Breast epithelium (tissue), 4 donors: ENCODE measurements at places on chromosomes 5 and 9. TPM values are rescaled to one million over a fixed set of nuclear protein-coding genes. Genes with fewer than 3 reads are reported as not detected.

DNA sequence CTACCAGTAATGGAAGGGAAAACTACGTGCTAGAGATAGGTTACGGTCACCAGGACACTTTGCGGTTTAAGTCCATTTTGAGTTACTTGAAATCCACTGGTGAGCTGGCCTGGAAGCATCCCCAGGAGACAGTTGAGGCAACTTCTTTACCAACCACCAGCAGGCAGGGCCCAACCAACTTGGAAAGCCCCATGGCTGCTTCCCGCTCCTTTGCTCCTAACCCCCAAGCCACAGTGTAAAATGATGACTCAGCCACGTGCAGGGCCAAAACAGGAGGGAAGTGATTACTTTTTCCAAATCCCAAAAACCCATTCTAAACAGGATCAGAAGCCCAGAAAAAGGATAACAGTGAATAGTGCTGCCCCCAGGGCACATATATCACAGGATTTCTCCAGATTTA lies 87.4 kb downstream of the PAX5 start:
- H3K4me3 ChIP-seq = no peak overlapping the region
- H3K27ac ChIP-seq = no peak overlapping the region
- no peak for DNase-seq
- no peaks in the 10 kb centered on the region for H3K27me3 ChIP-seq
- no peaks in the 10 kb centered on the region for H3K36me3 ChIP-seq
- no peaks in the 10 kb centered on the region for H3K4me1 ChIP-seq

GRCh38 chr9:122040561-122041242 lies 52.4 kb downstream of the TTLL11 start:
- peaks cover 7% of the 10 kb centered on the region for H3K4me1 ChIP-seq
- H3K36me3 ChIP-seq = no peaks in the 10 kb centered on the region
- H3K4me3 ChIP-seq = no peak overlapping the region

DNA sequence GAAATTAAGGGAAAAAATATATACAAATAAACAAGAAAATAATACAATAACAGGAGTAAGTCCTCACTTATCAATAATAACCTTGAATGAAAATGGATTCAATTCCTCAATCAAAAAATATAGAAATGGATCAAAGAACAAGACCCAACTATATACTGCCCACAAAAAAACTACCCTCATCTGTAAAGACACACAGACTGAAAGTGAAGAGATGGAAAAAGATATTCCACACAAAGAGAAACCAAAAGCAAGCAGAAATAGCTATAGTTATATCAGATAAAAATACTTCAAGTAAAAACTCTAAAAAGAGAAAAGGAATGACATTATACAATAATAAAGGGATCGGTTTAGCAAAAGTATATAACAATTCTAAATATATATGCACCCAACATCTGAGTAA lies 66.5 kb downstream of the KIAA0825 start:
- H3K27me3 ChIP-seq = no peaks in the 10 kb centered on the region
- no peaks in the 10 kb centered on the region for H3K36me3 ChIP-seq
- no peak for DNase-seq
- H3K27ac ChIP-seq = no peak overlapping the region

- H3K27ac ChIP-seq = no peak overlapping the region
- H3K4me1 ChIP-seq = no peaks in the 10 kb centered on the region
- DNase-seq = no peak
- H3K36me3 ChIP-seq = no peaks in the 10 kb centered on the region
- no peaks in the 10 kb centered on the region for H3K27me3 ChIP-seq
These were observed 91.9 kb upstream of the CEP78 start for GRCh38 chr9:78144008-78144381.

- H3K36me3 ChIP-seq = no peaks in the 10 kb centered on the region
- no peaks in the 10 kb centered on the region for H3K27me3 ChIP-seq
- peaks cover 2% of the 10 kb centered on the region for H3K4me1 ChIP-seq
- DNase-seq = peak; percentile 35
- no peak overlapping the region for H3K27ac ChIP-seq
- no peak overlapping the region for H3K4me3 ChIP-seq
These were observed 162.7 kb downstream of the MACROH2A1 start for GRCh38 chr5:135236228-135236907.

DNA sequence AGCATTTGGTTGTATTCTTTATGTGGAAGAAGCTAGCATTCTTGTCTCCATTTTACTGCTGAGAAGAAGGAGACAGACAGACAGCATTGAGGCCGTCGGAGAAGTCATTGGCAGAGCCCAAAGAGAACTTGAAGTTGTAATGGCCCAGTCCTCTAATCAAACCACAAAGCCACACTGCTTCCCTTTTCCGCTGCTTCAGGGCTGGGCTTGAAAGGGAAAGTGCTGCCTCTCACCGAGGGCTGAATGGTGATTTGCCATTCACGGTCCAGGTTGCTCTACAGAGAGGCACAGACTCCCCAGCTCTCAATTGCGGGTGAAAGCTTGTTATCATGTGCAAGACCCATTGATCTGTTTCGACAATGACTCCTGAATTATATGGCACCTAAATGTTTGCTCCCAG lies 25.6 kb upstream of the POU4F3 start:
- no peak for DNase-seq
- no peaks in the 10 kb centered on the region for H3K27me3 ChIP-seq
- no peak overlapping the region for H3K27ac ChIP-seq
- H3K4me3 ChIP-seq = no peak overlapping the region

DNA sequence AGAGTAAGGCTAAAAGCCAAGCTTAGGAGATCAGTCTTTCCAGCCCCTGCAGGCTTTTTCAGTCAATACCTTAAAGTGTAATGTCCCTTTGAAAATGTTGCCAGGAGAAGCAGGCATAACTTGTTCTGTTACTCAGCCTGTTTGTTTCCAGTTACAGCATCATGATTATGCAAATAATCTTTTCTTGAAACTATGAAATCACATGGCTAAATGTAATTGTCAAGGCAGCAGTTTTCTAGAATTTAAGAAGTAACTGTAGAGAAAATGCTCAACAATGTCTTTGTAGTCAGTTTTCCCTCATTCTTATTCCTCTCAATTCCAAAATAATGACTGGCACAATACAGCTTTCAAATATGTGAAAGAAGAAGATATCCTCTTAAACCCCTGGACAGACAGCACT lies 1.9 kb upstream of the GPR107 start:
- H3K4me1 ChIP-seq = peaks cover 22% of the 10 kb centered on the region
- H3K27ac ChIP-seq = peak overlapping the region; percentile 89
- H3K27me3 ChIP-seq = no peaks in the 10 kb centered on the region
- no peaks in the 10 kb centered on the region for H3K36me3 ChIP-seq
- H3K4me3 ChIP-seq = peak overlapping the region; percentile 92

- H3K4me1 ChIP-seq = no peaks in the 10 kb centered on the region
- H3K4me3 ChIP-seq = no peak overlapping the region
- no peak for DNase-seq
- no peak overlapping the region for H3K27ac ChIP-seq
- H3K27me3 ChIP-seq = no peaks in the 10 kb centered on the region
These were observed 6.9 kb downstream of the PBX3 start for GRCh38 chr9:125754096-125754495.

DNA sequence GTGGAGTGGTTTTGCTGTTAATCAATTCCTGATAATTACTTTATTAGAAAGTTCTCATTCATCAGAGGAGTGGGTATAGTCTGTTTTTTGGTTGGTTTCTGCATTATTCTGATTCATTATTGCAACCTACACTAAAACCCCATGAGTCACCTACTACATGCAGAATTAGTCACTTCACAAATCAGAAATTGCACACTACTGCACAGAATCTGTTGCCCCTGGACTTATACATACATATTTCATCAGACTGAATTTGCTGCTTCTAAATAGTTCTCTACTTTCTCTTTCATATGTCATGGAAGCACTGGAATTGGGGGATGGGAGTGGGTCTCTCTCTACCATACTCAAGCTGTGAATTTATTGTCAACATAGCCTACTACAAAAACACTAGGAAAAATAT lies 585.1 kb downstream of the DNAH5 start:
- no peaks in the 10 kb centered on the region for H3K4me1 ChIP-seq
- no peak overlapping the region for H3K27ac ChIP-seq
- H3K36me3 ChIP-seq = no peaks in the 10 kb centered on the region
- no peak for DNase-seq

Gene ALDH7A1
- total RNA-seq = 45.2 TPM

DNA sequence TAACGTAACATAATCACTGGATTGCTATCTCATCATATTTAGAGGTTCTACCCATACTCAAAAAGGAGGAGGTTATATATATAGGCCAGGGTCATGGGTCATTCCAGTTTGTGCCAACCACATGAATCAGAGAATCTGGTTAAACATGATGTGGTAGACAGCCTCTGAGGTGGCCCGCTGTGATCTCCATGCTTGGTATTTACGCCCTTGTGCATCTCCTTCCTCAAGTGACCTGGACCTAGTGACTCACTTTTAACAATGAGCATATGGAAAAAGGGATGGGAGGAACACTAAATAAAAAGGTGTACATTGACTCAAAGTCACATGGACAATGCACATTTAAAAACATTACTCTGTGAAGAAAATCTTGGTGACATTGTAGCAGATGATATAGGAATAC lies 77.7 kb upstream of the CTNND2 start:
- no peak overlapping the region for H3K27ac ChIP-seq
- H3K4me1 ChIP-seq = no peaks in the 10 kb centered on the region
- no peak for DNase-seq
- no peaks in the 10 kb centered on the region for H3K36me3 ChIP-seq
- H3K4me3 ChIP-seq = no peak overlapping the region
- H3K27me3 ChIP-seq = no peaks in the 10 kb centered on the region

GRCh38 chr5:167918184-167918812 lies 373.1 kb upstream of the WWC1 start:
- no peak overlapping the region for H3K4me3 ChIP-seq
- DNase-seq = no peak
- H3K27ac ChIP-seq = no peak overlapping the region
- H3K27me3 ChIP-seq = no peaks in the 10 kb centered on the region

DNA sequence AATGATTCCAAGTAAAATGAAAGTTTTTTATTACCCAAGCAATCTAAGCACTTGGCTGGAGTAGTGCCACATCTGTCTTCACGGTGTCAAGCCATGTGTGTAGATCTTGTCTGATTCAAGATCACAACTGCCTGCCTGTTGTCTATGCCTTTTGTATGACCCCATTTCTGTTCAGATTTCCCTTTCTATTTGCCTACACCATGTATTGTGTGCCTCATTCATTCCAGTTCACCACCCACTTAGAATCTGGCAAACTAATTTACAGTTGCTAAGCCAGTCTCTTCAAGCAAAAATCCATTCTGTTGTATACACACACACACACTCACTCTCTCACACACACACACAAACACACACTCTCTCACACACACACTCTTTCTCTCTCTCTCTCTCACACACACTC lies 33.7 kb downstream of the GLDC start:
- H3K27ac ChIP-seq = no peak overlapping the region
- H3K36me3 ChIP-seq = no peaks in the 10 kb centered on the region
- H3K4me3 ChIP-seq = no peak overlapping the region
- no peaks in the 10 kb centered on the region for H3K4me1 ChIP-seq

DNA sequence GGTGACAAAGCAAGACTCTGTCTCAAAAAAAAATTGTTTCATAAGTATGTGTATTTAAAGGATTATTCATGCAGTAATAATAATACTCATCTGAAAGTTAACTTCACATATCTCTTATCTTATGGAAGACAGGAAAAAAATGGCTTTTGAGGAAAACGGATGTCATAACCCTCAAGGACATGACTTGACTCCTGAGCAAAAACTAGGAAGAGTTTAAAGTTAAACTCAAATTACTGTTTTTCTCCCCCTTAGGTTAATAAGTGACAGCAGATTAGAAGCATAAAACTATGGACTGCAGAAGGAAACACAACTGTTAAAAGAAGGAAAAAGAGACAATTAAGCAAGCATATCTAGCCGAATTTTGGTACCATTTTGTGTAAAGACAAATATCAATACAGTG lies 16.5 kb downstream of the DHX29 start:
- H3K27ac ChIP-seq = no peak overlapping the region
- H3K4me3 ChIP-seq = no peak overlapping the region

Gene ACER2
- 17.6 TPM for total RNA-seq

GRCh38 chr9:3828495-3828894 lies 302.7 kb upstream of the RFX3 start:
- no peak overlapping the region for H3K4me3 ChIP-seq
- H3K27me3 ChIP-seq = no peaks in the 10 kb centered on the region
- no peak overlapping the region for H3K27ac ChIP-seq
- H3K36me3 ChIP-seq = no peaks in the 10 kb centered on the region

DNA sequence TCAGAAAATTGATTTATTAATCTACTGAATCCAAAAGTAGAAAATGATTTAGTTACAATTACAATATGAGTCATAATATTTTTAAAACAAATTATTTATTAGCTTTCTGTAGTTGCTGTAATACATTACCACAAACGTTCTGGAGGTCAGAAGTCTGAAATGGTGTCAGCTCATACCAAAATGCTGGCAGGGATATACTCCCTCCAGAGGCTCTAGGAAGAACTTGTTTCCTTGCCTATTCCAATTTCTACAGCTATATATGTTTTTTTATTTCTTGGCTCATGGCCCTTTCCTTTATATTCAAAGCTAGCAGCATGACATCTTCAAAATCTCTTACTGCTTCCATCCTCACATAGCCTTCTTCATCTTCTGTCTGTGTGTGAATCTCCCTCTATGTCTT lies 667.9 kb upstream of the ITGA1 start:
- H3K27ac ChIP-seq = no peak overlapping the region
- H3K27me3 ChIP-seq = no peaks in the 10 kb centered on the region
- DNase-seq = no peak

- H3K27me3 ChIP-seq = no peaks in the 10 kb centered on the region
- H3K4me1 ChIP-seq = no peaks in the 10 kb centered on the region
- no peak overlapping the region for H3K4me3 ChIP-seq
- peaks cover 7% of the 10 kb centered on the region for H3K36me3 ChIP-seq
- DNase-seq = no peak
These were observed 54.2 kb downstream of the LRSAM1 start for GRCh38 chr9:127505396-127506116.

- H3K4me1 ChIP-seq = no peaks in the 10 kb centered on the region
- H3K36me3 ChIP-seq = no peaks in the 10 kb centered on the region
- no peaks in the 10 kb centered on the region for H3K27me3 ChIP-seq
These were observed 55.7 kb upstream of the CARTPT start for GRCh38 chr5:71663191-71663969.

- no peaks in the 10 kb centered on the region for H3K36me3 ChIP-seq
- no peak for DNase-seq
- H3K27me3 ChIP-seq = no peaks in the 10 kb centered on the region
- no peak overlapping the region for H3K4me3 ChIP-seq
- H3K4me1 ChIP-seq = no peaks in the 10 kb centered on the region
These were observed 54.3 kb downstream of the PSD2 start for GRCh38 chr5:139849942-139850341.

Gene FOXD4L6
- total RNA-seq = not detected

- no peaks in the 10 kb centered on the region for H3K27me3 ChIP-seq
- no peak overlapping the region for H3K27ac ChIP-seq
- no peaks in the 10 kb centered on the region for H3K36me3 ChIP-seq
- no peaks in the 10 kb centered on the region for H3K4me1 ChIP-seq
- H3K4me3 ChIP-seq = no peak overlapping the region
These were observed 259.6 kb downstream of the EPB41L4A start for GRCh38 chr5:112159435-112159834.
